Renal pelvis (tissue), 12 donors: ENCODE measurements at places on chromosomes 4 and X. TPM values are rescaled to one million over a fixed set of nuclear protein-coding genes. Genes with fewer than 3 reads are reported as not detected.

The CXCL6 gene
- 0.04 TPM for polyA plus RNA-seq

The UBL4A gene
- 25.6 TPM for polyA plus RNA-seq

The SCLT1 gene
- 14.3 TPM for polyA plus RNA-seq

The PPEF2 gene
- polyA plus RNA-seq: 0.15 TPM

The TKTL2 gene
- 0.09 TPM for polyA plus RNA-seq

The NAA11 gene
- not detected for polyA plus RNA-seq

The ATP10D gene
- polyA plus RNA-seq: 53.5 TPM

The DCHS2 gene
- polyA plus RNA-seq: 3.9 TPM

DNA sequence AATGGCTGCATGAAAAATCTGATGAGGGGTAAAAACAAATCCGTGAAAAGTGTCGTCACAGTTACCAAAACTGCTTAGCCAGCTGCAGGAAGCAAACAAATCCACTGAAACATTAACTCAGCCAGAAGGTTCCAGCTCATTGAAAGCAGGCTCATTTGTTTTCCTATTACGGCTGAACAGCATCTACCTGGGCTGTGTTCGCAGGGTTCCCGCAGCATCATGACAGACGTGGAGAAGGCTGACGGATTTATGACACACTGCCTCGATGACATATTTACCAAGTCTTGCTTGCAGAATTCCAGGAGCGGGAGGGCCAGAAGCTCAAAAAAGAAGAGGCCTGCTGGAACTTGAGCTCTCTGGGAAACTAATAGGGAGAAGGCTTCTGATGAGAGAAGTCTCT is 781.1 kb downstream of the RAB28 start:
- DNase-seq: peak; percentile 53

DNA sequence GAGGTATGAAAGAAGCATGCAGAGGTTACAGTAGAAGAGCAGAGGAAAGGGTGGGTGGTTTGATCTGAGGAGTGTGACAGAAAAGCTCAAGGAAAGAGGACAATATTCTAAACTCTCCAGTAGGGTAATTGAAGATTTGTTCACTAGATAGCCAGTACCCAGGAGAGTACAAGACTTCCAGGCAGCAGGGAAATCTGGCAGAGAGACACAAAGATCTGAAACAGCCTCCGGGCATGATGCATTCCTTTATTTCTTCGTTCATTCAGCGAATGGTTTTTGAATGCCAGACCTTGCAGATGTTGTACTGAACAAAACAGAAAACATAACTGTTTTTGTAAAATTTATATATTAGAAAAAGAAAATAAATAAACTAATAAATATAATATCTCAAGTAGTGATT is 766.6 kb downstream of the FAT4 start:
- DNase-seq: no peak

- DNase-seq: no peak
These were observed 76.9 kb downstream of the TMLHE start for GRCh38 chrX:155535866-155536265.

- DNase-seq: no peak
These were observed 656.6 kb downstream of the ANKRD50 start for GRCh38 chr4:124055896-124056295.

GRCh38 chrX:11180571-11180970 is 69.4 kb downstream of the HCCS start:
- no peak for DNase-seq

- no peak for DNase-seq
These were observed 241.0 kb upstream of the POF1B start for GRCh38 chrX:85620466-85620865.

- DNase-seq: no peak
These were observed 4.4 kb downstream of the PLAC1 start for GRCh38 chrX:134653835-134654234.

- no peak for DNase-seq
These were observed 40.8 kb downstream of the C4orf46 start for GRCh38 chr4:158630893-158631292.

- DNase-seq: no peak
These were observed 62.1 kb downstream of the RHOXF2B start for GRCh38 chrX:120015145-120016067.

DNA sequence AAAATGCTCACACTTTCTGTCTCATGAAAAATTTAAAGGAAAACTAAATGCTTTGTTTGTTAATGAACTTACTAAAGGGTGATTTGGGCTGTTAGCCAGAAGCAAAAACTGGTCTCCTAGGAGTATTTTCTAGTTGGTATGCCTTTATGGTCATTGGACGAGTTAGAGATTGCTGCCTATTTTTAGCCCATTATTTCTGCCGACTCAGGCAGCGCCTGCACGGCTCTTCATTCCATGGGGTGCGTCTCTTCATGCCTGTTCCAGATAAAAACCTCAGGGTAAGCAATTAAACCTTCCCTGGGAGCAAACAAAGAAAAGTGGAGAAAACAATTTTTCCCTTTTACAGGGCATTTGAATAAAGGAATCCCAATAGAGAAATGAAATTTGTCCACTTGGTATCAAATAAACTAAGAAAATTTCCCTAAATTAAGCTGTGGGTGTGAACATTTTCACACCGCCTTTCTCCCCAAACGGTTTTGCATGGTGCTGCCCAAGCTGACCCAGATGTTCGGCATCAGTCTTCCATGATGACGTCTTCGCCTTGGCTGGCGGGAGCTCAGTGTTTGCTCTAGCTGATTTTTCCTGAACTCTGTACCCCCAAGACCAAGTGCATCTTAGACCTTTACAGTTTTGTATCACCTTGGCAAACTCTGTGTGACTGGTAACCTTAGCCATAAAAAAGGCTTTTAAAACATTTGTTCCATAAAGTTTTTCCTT is 61.7 kb upstream of the ADGRG2 start:
- no peak for DNase-seq

DNA sequence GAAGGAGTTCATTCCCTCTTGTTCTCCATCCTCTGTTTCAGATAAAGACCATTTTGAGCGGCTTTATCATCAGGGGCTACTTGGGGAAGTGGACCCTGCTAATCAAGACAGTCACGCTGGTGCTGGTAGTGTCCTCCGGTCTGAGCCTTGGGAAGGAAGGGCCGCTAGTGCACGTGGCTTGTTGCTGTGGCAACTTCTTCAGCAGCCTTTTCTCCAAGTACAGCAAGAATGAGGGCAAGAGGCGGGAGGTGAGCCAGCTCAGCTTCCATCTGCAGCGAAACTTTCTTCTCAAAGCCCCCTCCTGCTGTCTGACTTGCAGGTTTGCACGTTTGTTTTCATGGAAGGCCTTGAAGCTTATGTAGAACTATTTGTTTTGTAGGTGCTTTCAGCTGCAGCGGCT is 49.5 kb downstream of the CLCN4 start:
- DNase-seq: no peak

DNA sequence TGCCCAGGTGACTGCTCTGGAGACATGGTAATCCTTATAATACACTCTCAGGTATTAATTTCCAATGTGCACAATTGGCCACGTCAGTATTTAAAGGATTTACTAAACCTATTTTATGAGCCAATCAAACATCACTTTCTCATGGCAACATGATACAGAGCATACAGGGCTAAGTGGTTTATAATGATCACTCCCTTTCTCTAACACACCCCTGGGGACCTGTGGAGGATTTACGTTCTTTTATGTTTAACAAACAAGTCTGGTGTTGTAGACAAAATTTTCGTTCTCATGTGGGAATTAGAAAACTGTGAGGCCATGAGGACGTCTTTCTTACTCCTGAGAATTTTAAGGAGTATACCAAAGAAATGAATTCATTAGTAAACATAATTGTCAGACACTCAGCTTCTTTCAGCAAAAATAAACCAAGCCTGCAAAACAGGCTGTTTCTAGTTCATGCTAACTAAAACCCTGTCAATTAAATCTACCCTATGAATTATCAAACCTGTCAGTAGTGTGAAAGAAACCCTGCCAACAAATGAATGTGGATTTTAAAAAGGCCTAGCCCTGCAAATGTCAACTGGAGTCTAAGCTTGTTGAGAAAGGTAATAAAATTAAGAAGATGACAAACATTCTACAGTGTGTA is 155.8 kb downstream of the PDGFC start:
- DNase-seq: no peak

GRCh38 chrX:132858018-132858417 is 100.4 kb downstream of the HS6ST2 start:
- no peak for DNase-seq

DNA sequence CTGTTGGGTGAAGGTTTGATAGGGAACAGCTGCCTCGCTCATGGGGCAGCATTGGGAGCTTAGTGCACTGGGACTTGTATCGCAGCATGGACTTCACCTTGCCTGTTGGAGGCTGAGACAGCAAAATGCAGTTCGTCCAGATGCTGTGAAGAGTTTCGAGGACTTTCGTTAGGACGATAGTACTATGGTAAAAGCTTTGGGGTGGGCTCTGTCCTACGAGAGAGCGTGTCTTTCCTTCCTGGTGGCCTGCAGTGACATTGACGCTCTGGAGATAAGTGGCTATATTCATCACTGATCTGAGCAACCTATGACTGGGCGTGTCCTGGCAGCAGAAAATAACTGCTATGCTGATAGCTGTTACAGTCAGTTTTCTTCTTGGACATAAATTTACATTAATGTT is 44.8 kb downstream of the ARHGAP10 start:
- DNase-seq: no peak

DNA sequence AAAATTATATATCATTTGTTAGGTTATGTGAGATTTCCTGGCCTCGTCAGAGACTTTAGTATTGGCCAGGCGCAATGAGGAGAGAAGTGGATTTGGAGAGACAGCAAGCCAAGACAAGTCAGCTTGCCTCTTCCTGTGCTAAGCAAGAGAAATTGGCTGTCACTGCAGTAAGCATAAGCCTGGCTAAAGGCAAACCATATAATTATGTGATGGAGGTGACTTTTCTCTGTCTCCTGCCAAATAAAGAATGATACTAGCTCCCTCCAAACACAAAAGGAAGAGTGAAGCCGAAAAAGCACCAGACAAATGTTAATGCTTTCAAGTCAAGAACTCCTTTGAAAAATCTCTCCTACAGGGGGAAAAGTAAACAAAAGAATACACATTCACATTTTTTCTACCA is 2246.0 kb downstream of the ARAP2 start:
- no peak for DNase-seq

DNA sequence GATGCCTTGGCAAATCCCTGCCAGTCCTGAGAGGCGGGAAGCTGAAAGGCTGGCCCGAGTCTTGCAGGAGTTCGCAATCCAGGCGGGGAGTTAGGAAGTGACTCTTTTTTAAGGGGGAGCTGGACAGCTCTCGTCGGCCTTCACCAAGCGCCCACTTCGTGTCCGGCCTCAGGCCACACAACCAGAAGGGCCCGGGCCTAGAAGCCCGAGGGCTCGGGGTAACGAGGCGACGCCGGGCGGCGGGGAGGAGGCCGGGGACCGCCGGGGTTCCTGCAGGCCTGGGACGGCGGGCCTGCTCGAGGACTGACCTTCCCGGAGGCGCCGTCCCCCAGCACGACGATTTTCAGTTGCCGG is 395 bp downstream of the RAB28 start:
- peak; percentile 70 for DNase-seq

- no peak for DNase-seq
These were observed 88.6 kb upstream of the DHRSX start for GRCh38 chrX:2589186-2590020.

GRCh38 chr4:179399054-179399782 is 1957.0 kb upstream of the AGA start:
- DNase-seq: no peak

- DNase-seq: no peak
These were observed 11.2 kb upstream of the RNF4 start for GRCh38 chr4:2457481-2458295.

- DNase-seq: no peak
These were observed 263.3 kb upstream of the GPRIN3 start for GRCh38 chr4:89570931-89571330.

GRCh38 chrX:15376956-15377355 is 7.3 kb downstream of the VEGFD start:
- no peak for DNase-seq

DNA sequence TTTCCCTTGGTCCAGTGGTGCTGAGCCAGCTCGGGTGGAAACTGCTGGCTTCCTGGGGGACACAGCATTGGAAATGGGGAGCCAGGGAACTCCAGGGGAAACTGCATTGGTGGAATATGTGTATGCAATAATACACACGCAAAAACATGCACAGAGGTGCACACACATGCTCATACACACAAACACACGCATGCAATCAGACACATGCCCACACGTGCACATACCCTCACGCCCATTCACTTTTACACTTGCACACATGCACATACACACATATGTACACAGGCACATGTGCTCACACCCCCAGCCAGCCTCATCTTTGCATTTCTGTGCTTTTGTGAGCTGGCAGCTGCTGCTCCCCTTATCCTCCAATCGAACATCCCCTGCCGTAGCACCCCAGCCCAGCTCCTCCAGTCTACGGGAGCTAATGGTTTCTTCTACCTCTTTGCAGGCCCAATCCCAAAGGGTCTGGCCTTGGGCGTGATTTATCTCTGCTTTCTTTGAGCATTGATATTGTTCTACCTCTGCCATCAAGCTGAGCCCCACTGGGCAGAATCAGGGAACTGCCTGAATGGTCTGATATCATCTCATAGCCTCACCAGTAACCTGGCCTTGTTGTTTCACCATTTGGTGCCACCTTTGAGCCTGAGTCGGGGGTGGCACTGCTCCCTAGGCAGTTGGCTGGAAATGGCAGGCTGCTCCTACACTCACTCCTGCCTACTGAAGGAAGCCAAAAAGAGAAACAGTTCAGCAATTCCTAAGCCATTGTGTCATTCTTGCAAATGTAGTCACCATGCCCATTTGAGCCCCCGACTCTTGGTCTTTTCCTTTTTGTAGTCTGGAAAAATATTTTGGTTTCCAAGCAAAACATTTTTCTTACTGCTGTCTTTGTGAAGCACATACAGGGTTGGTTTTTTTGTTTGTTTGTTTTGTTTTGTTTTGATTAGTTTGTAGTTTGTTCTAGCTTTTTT is 104.4 kb upstream of the MAMLD1 start:
- no peak for DNase-seq

GRCh38 chrX:146278381-146278780 is 460.8 kb downstream of the SLITRK2 start:
- DNase-seq: no peak

DNA sequence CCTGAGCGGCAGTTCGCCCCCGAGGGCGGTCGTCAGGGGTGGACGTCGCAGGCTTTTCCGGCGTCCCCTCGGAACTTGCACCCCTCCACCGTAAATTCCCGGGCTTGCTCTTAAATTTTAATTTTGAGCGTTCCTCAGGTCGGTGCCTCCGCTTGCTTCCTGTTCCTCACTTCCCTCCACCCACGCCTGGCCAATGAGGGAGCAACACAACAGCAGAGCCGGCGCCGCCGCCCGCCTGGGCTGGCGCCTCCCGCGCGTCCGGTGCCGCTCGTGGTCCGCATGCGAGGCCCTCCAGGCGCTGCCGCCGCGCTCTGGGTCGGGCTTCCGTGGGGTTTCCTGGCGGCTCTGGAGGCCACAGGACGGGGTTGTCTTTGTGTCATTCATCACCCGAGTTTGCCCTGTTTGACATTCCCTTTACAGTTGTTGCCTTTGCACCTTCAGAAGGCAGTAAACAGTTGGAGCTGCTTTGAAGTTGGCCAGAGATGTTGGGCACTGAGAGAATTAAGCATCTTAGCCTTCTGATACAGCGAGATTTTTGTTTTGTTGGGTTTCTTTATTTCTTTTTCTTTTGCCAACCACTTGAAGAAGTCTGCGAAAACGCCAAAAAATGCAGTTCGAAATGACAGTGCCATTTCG is 692 bp downstream of the SPCS3 start:
- DNase-seq: peak; percentile 75

GRCh38 chr4:81951891-81952455 is 421.8 kb downstream of the HNRNPD start:
- DNase-seq: no peak
